ENCODE measurements at places on chromosomes 6 and 20. TPM values are rescaled to one million over a fixed set of nuclear protein-coding genes. Genes with fewer than 3 reads are reported as not detected.

GRCh38 chr6:72286911-72287311 lies 335.0 kb upstream of the KCNQ5 start:
- H3K27ac ChIP-seq = no peak overlapping the region
- no peaks in the 10 kb centered on the region for H3K4me1 ChIP-seq
- no peaks in the 10 kb centered on the region for H3K27me3 ChIP-seq
- no peaks in the 10 kb centered on the region for H3K36me3 ChIP-seq

DNA sequence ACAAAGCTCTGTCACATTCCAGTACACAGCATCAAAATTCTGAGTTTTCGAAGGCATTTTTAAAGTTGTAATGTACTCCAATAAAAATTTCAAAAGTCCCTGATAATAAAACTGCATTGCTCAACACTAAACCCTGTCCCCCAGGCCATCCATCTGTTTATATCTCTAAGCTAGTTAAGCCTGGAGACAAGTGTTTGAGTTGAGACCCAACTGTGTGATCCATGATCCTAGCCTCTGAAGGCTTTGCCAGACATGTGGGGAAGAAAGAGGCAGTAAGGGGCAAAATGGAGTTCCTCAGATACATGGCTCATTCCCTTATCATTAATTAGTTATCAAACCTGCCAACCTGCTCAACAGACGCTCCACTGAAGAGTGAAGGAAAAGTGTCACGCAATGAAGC lies 198.4 kb downstream of the ISM1 start:
- H3K36me3 ChIP-seq = no peaks in the 10 kb centered on the region
- H3K4me3 ChIP-seq = no peak overlapping the region
- DNase-seq = no peak
- H3K27me3 ChIP-seq = no peaks in the 10 kb centered on the region

DNA sequence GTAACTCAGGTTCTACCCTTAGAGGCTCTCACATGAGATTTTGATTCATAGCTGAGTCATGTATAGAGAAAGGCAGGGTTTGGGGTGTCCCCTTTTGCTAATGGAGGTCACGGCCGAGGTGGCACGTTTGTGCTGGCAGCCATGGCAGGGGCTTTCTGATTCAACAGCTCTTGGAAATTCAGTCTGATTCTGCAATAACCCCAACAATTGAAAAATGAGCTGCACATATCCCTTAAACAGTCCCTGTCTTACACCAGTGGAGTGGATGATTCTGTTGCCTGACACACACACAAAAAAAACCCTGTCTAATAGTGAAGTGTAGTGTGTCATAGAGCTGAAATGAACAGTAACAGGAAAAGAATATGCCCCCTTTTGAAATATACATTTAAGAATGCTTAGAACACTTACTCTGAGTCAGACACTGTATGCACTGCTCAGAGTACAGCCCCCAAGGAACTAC lies 40.4 kb upstream of the ARG1 start:
- no peaks in the 10 kb centered on the region for H3K36me3 ChIP-seq
- no peak overlapping the region for H3K27ac ChIP-seq
- no peak overlapping the region for H3K4me3 ChIP-seq
- no peaks in the 10 kb centered on the region for H3K4me1 ChIP-seq

- H3K27ac ChIP-seq = no peak overlapping the region
- H3K27me3 ChIP-seq = no peaks in the 10 kb centered on the region
- H3K4me1 ChIP-seq = no peaks in the 10 kb centered on the region
- DNase-seq = no peak
- no peak overlapping the region for H3K4me3 ChIP-seq
- no peaks in the 10 kb centered on the region for H3K36me3 ChIP-seq
These were observed 381.2 kb downstream of the CD83 start for GRCh38 chr6:14498748-14499147.

GRCh38 chr6:82260997-82261732 lies 13.6 kb upstream of the IBTK start:
- no peak for DNase-seq
- H3K27me3 ChIP-seq = no peaks in the 10 kb centered on the region
- H3K36me3 ChIP-seq = no peaks in the 10 kb centered on the region
- peak overlapping the region; percentile 9 for H3K27ac ChIP-seq
- H3K4me1 ChIP-seq = peaks cover 4% of the 10 kb centered on the region

DNA sequence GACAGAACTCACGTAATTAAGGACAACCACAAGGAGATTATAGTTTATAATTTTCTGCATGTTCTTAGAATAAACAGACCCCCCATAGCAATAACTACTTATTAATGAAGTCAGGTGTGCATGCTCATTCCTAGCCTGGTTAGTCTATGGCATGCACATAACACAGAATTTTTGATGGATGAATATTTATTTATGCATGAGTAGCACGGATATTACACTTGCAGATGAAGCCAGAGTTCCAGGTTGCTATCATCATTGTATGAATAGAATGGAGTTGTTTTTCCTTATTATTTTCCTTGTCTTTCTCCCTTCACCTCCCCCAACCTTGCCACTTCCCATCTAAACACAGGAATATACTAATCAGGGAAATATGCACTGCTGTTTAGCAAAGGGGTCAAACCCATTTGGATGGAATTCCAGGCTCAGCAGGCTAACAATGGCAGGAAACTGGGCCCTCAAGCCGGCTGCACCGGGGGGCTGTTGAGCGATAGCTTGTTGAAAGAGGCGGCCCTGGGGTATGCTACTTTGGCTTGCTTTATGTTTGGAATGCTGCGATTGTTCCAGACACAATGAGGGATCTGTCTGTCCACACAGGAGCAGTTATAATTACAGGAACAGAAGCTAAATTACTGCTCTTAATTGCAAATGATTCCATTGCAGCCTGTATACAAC lies 112.6 kb downstream of the TMEM170B start:
- H3K4me3 ChIP-seq = no peak overlapping the region
- H3K36me3 ChIP-seq = no peaks in the 10 kb centered on the region
- no peaks in the 10 kb centered on the region for H3K4me1 ChIP-seq
- no peaks in the 10 kb centered on the region for H3K27me3 ChIP-seq
- DNase-seq = no peak

- no peaks in the 10 kb centered on the region for H3K27me3 ChIP-seq
- H3K4me3 ChIP-seq = no peak overlapping the region
- no peaks in the 10 kb centered on the region for H3K36me3 ChIP-seq
These were observed 50.5 kb upstream of the ASIP start for GRCh38 chr20:34190679-34191090.

DNA sequence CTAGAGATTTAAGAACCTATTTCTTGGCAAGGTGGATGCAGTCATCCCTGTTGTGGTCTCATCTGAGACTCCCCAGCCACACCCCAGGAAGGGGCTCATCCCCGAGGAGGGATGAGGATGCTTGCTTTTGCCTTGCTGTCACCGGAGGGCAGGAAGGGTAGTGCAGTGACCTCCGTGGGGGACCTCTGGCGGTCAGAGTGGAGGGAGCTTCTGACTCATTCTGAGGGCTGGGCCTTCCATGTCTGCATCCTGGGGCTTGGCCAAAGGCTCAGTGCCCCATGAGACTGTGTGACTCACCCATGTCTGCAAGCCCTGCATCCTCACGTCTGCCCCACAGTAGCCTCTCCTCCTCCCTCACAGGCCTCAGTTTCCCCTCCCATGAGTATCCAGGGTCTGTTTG lies 38.7 kb downstream of the UQCC2 start:
- DNase-seq = peak; percentile 28
- H3K36me3 ChIP-seq = peaks cover 11% of the 10 kb centered on the region
- H3K4me1 ChIP-seq = no peaks in the 10 kb centered on the region
- no peak overlapping the region for H3K27ac ChIP-seq
- H3K27me3 ChIP-seq = no peaks in the 10 kb centered on the region

GRCh38 chr6:56757588-56757984 lies 114.9 kb upstream of the DST start:
- H3K27ac ChIP-seq = no peak overlapping the region
- no peak for DNase-seq
- H3K4me3 ChIP-seq = no peak overlapping the region
- H3K27me3 ChIP-seq = no peaks in the 10 kb centered on the region
- H3K36me3 ChIP-seq = no peaks in the 10 kb centered on the region

GRCh38 chr6:16238963-16239797 lies 793 bp downstream of the GMPR start:
- no peaks in the 10 kb centered on the region for H3K36me3 ChIP-seq
- H3K27ac ChIP-seq = peak overlapping the region; percentile 68
- H3K4me3 ChIP-seq = peak overlapping the region; percentile 82
- DNase-seq = no peak
- H3K4me1 ChIP-seq = peaks cover 10% of the 10 kb centered on the region
- no peaks in the 10 kb centered on the region for H3K27me3 ChIP-seq

DNA sequence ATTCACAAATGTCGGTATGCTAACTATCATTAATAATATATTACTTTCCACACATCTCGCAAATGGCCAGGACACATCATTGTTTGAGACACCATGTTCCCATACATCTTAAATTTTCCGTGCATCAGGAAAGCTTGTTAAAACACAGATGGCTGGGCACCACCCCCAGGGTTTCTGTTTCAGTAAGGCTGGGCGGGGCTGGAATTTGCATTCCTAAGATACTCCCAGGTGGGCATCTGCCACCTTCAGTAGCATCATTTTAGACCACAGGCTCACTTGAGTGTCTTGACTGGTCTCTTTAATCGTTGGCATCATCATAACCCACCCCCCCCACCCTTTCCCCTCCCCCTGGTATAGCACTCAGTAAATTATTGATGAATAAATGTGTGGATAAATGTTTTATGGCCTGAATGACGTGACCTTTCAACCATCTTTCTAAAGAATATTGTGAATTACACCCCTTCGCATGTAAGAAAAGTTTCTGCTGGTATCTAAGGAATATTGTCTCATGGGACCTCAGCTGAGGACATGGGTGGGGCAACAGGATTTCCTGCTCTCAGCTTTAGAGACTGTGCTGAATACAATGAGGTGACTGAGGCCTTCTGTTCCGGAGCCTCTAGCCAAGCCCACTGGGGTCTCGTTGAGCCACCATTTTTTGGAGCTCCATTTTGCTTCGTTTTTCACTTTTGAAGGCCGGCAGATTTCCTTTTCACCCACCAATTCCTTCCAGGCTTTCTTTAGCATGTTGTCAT lies 124.1 kb upstream of the NEDD9 start:
- H3K36me3 ChIP-seq = no peaks in the 10 kb centered on the region
- DNase-seq = no peak
- no peaks in the 10 kb centered on the region for H3K4me1 ChIP-seq
- no peaks in the 10 kb centered on the region for H3K27me3 ChIP-seq
- H3K27ac ChIP-seq = peak overlapping the region; percentile 84

DNA sequence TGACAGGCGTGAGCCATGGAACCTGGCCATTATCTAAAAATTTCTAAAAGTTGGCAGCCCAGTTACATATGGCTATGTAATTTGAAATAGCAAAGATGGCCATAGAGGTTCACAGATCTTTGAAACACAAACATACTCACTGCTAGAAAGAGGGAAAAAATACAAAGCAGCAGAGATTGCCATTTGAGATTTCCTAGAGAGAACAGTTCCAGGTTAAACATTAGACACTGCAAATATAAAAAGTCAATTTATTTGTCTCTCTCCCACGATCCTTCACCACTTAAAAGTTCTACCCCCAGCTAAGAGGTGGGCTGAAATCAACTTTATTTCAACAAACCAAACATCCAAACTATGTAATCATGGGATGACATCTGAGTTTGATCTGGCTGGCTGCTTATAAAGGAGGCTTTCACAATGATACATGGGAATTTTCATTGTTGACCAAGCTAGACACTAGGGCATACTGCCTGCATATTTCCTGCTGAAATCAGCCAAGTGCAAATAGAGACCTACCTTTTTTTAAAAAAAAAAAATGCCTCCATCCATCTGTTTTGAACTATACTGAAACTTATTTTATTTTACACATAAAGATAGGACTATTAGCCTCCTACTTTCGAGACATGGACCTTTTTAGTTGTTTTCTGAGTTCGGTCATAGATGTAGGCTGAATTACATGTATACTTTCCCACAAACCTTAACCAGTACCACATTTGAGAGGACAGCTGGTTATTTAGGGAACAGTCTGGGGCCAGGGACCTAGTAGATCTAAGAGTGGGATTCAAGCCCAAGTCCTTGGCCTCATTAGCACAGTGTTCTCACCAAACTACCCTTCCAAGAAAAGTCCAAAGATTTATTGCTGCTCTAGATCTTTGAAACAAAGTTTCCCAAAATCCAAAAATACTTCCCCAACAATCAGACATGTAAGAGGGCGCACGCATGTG lies 16.6 kb downstream of the DCDC2 start:
- no peak for DNase-seq
- H3K27ac ChIP-seq = no peak overlapping the region
- no peaks in the 10 kb centered on the region for H3K36me3 ChIP-seq
- no peaks in the 10 kb centered on the region for H3K4me1 ChIP-seq

DNA sequence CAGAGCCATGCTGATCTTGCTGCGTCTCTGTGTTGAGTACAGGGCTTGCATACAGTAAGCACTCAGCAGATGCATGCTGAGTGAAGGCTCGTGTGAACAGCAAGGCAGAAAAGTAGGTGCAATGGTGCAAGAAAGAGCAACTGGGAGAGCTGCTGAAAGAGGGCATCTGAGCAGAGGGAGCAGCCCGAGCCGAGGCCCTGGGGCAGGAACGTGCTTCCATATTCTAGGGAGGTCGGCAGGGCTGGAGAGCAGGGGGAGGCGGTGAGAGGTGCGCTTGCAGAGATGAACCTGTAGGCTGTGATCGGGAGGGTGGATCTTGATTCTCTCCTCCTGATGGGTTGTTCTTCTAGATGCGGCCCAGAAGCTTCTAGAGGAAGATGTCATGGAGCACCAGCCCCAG lies 26.4 kb upstream of the STX16 start:
- H3K27me3 ChIP-seq = no peaks in the 10 kb centered on the region
- no peak for DNase-seq
- H3K4me3 ChIP-seq = no peak overlapping the region
- no peak overlapping the region for H3K27ac ChIP-seq

DNA sequence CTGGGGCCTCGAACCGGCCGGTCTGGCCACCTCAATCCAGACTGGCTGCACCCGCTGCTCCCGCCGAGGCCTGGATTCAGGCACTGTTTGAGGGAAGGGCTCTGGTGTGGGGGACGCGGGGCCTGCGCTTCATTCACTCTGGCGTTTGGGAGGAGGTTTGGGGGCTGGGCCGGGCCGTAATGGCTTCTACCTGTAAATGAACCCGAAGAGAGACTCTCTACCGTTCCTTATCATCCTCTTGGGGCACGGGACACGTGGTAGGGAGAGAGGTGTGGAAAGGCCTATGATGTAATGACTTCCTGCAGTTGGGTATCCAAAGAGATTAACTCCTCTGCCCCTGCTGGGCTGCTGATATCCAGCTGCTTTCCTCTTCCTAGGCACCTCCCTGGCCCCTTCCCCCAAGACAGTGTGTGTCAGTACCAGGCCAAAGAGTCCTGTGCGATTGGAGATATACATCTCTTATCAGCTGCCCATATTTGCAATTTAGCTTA lies 1.8 kb downstream of the FOXO3 start:
- H3K4me3 ChIP-seq = peak overlapping the region; percentile 92
- H3K27ac ChIP-seq = peak overlapping the region; percentile 100
- H3K36me3 ChIP-seq = no peaks in the 10 kb centered on the region
- H3K27me3 ChIP-seq = no peaks in the 10 kb centered on the region
- DNase-seq = peak; percentile 78

GRCh38 chr6:139920776-139921100 lies 546.3 kb upstream of the CITED2 start:
- H3K4me3 ChIP-seq = no peak overlapping the region
- no peak for DNase-seq
- H3K27ac ChIP-seq = no peak overlapping the region

Gene TMEM244
- not detected for total RNA-seq

Gene PIGU
- total RNA-seq = 16.1 TPM

Gene HLA-DPA1
- 116 TPM for total RNA-seq

Gene THBD
- total RNA-seq = 44.2 TPM

Gene OR2J3
- total RNA-seq = not detected

Gene RAB44
- under 0.01 TPM for total RNA-seq

Gene KCNK5
- total RNA-seq = 4.3 TPM

Gene RHAG
- not detected for total RNA-seq

Gene BNIP5
- total RNA-seq = not detected

Gene TMEM74B
- 1.1 TPM for total RNA-seq

Gene LGSN
- not detected for total RNA-seq
